ENCODE measurements at places on chromosomes 13 and 19.

DNA sequence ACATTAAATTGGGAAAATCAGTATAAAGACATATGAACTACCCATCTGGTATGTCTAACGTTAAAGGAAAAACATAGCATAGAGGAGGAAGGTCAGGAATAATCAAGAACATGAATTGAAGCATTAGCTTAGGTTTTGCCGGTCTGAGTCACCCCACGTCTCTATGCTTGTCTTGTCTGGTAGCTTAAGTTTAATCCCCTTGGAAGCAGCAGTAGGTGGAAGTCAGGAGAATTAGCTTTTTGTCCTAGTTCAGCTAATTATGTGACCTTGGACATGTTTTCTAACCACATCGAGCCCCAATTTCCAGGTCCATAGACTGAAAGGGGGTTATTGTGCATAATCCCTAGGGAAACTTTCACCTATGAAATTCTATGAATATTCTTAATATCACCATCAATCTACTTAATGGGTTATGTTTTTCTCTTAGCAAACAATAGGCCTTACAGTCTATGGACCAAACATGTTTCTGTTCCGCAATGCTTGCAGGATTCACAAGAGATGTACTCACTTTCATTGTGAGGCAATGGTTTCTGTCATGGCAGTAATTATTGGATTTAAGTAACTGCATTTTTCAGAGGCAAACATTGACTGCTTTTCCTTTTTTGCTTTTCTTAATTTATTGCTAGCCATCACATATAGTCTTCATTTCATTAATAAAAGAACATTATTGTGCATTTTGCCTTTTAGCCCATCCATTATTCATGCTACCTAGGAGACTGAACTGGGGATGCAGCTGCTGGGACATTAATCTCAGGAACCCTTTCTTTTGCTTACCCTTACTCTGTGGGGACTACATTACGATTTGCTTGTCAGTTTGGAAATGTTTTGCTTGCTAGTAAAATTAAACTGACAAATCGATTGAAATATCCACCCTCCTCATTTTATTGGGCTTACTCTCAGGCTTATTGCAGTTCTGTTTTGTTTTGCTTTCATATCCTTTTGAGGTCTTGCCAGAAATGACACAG, 304.8 kb upstream of the MAB21L1 start:
- no peak for DNase-seq

DNA sequence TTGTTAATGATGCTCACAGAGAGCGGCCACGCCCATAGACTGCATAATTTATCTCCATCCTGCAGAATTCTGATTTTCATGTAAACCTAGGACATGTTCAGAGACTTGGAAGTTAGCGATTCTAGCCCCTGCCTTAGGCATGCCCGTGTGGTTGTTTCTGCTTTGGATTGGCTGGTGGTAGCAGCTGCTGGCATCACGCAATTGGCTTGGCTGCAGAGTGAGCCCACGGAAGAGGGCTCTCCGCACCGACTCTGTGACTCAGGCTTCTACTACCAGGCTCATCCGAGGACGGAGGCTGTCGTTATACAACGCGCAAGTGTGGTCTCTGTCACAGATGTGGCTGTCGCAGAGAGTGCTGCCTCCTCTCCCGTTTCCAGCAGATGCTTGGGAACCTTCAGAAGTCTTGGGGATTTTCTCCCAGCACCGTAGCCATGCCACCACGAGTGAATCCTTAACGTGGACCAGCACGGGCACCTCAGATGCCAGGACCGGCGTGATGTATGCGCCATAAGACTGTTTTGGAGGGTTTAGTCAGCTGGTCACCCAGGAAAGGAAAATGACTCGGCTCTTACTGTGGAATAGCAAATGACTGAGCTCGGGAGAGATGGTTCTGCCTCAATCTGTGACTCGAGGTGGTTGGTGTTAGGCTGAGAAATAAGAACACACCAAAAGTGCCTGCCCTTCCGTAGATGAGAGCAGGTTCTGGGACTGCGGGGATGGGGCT, 61.0 kb upstream of the F7 start:
- peak; percentile 83 for DNase-seq

DNA sequence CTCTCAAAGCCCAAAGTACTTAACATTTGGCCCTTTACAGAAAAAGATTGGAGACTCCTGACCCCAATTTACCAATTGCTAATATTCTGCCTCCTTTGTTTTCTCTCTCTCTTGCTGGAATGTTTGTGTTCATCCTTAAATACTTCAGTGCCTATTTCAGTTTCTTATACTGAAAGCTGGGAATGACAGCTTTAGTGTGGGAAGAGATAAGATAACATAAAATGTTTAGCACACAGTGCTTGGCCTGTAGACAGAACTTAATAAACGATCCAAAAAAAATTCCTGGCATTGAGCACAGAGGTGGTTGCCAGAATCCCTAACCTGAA, 3.0 kb upstream of the PLEKHF1 start:
- DNase-seq, result no peak

DNA sequence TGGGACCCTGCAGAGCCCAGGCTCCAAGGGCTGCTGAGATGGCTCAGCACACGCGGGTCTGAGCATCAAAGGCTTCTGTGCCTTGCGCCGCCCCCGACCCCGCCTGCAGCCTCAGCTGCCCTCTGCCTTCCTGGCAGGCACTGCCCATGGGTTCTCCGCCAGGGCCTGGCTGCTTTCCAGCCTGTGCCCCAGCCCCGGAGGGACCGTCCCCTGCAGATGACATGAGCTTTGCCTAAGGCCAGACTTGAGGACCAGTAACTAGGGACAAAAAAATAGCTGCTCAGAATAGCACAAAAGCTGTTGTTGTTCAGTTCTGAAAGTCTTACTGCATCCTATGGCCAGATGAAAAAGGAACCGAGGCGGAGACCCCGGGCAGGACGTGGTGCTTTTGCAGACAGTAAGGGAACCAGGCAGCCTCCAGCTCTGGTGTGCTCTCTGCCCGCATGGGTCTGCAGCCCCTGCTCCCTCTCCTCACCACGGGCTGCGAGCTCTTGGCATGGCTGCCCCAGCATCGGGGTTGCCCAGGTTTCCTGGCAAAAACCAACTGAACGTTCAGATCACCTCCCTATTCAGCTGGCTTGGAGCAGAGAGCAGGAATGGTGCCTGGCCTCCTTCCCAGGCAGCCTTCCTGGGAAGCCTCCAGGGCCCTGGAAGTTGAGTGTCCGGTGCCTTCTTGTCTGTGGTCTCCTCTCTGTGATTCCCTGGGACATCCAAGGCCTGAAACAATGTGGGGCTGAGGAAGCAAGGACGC, 12.5 kb upstream of the CFAP97D2 start:
- DNase-seq, result no peak

- peak; percentile 27 for DNase-seq
These were observed 204.9 kb downstream of the ZIC5 start for GRCh38 chr13:99766641-99767045.

GRCh38 chr13:42484386-42484785, 89.6 kb upstream of the TNFSF11 start:
- no peak for DNase-seq

DNA sequence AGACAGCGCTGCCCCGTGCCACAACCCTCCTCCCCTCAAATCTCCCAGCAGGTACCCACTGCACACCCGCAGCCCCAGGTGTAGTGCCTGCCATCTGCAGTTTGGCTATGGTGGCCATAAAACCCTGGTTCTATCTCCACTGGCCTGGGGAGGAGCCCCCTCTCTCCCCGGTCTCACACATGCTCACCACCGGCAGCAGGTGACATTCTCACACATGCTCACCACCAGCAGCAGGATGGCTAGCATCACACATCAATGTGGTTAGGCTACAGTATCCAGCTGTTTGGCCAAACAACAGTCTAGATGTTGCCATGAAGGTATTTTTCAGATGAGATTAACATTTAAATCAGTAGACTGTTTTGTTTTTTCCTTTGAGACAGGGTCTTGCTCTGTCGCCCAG, 31.1 kb downstream of the ELL start:
- no peak for DNase-seq

DNA sequence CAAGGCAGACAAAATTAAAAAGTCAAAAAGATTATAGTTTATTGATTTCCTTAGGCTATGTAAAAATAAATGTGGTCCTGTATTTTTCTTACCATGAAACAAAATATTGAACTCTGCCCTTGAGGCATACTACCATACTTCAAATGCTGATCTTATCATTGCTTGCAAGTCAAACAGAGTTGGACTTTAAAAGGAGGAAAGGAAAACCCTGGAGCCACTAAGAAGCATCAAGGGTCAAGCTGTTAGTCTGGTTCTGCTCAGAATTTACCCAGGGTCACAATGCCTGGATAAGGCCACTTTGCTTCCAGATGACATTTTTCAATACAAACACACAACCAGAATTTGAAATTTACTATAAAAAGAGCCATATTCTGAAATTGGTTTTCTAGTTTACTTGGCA, 2.2 kb upstream of the FREM2 start:
- no peak for DNase-seq

DNA sequence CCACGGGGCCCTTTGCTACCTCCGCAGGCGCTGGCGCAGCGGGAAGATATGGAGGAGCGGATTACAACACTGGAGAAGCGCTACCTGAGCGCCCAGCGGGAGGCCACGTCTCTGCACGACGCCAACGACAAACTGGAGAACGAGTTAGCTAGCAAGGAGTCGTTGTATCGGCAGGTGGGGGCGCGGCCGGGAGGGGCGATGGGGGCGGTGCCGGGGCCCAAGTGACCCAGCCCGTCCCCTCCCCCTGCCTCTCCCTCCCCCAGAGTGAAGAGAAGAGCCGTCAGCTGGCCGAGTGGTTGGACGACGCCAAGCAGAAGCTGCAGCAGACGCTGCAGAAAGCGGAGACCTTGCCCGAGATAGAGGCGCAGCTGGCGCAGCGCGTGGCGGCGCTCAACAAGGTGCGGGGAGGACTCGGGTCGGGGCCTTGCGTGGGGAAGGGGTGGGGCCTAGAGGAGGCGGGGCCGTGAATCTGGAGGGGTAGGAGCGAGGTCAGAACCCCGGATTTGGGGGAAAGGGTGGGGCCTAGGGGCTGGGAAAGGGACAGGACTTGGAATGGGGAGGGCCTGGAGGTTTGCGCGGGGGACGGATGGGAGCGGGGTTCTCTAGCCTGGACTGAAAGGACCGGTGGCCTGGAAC, 13.7 kb downstream of the PPFIA3 start:
- no peak for DNase-seq

- DNase-seq, result no peak
These were observed 7.5 kb upstream of the TNFSF14 start for GRCh38 chr19:6677495-6677882.

DNA sequence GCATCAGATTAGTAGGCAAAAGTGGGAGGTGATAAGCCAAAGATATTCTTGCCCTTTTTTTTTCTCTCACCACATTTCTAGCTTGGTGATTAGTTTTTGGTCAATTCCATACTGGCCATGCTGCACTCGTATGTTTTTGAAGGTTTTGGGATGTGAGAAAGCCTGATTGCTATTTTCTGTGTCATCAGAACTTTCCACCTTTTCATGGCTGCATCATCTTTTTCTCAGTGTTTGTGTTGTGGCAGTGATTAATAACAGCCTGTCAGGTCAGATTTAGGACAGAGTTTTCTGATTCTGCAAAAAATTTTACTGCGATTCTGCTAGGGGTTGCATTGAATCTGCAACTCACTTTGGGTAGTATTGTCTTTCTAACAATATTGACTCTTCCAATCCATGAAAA, 32.9 kb downstream of the PSG1 start:
- no peak for DNase-seq

- no peak for DNase-seq
These were observed 12.4 kb upstream of the PROZ start for GRCh38 chr13:113145911-113146598.

GRCh38 chr19:23699521-23699860, 12.5 kb upstream of the ZNF675 start:
- DNase-seq, result no peak

DNA sequence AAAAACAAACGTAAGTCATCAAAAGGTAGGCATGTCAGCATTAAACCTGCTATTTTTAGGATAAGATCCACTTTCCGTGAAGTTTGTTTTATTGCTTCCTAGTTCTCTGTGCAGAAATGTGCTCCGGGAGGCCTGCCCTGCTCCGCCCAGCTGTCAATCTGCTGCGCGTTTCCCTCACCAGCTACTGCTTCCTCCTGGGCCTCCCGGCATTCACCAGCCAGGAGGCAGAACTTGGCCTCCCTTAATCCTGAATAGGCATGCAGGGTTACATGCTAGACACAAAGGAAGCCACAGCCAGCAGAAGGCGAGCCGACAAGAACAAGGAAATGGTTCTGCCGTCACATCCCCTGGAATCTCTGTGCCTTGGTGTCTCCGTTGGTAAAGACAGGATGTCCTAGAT, 386.2 kb downstream of the IRS2 start:
- peak; percentile 38 for DNase-seq

GRCh38 chr13:45809801-45810394, 41.7 kb downstream of the SIAH3 start:
- no peak for DNase-seq

- no peak for DNase-seq
These were observed 85.8 kb downstream of the EPSTI1 start for GRCh38 chr13:42906257-42906656.

- DNase-seq, result no peak
These were observed 301.0 kb downstream of the TBC1D4 start for GRCh38 chr13:75180805-75181455.

GRCh38 chr13:27258637-27259386, 7.5 kb downstream of the RPL21 start:
- DNase-seq, result no peak

DNA sequence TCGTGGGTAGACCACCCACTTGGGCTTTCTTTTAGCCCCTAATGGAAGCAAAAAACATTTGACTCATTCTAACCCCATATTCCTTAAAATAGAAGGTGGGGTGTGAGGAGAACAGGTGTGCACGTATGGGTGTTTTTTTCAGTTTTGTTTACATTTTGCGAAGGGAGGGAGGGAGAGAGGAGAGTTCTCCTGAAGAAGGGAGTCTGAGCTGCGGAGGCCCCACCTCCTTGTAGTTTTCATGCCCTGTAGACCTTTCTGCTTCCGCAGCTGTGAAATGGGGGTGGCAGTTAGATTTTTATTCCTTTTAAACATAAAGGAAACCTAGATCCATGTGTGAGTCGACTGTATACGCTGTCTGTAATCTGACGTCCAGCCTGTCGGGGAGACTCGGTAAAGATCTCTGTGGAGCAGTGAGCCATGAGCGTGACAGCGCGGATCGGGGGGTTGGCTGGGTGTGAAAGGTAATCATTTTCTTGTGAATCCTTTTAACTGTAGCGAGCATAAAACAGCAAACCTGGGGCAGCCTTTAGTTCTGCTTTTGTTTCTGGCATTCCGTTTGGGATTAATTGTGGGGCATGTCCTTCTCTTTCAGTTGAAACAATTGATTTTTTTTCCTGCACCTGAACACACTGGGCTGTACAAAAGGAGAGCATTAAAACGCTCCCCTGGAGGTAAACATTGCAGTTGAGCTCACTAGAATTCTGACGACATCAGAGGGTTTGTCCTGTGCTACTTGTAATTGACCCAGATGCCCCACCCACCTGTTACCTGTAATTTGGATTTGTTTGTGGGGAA, 2.3 kb downstream of the UPF1 start:
- DNase-seq, result no peak

DNA sequence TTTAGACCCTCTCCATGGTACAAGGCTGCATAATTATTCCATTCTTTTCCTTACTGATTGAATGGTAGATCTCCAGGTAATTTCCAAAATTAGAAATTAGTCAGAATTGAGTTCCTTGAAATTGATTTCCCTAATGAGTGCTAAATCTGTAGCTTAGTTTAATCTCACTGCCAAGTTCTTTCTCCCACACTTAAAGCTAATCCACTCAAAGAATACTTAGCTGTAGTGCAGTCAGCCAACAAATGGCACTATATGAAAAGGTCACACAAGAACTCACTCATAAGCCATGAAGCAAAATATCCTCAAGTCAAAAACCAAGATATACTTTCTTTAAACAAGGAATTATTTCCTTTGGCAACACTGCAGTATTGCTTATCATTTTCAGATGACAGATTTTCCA, 62.0 kb downstream of the XPO4 start:
- no peak for DNase-seq
